ENCODE measurements at places on chromosomes 1 and 21.

- no peak for DNase-seq
Measured at GRCh38 chr1:54864460-54865208, 22.4 kb downstream of the DHCR24 start.

DNA sequence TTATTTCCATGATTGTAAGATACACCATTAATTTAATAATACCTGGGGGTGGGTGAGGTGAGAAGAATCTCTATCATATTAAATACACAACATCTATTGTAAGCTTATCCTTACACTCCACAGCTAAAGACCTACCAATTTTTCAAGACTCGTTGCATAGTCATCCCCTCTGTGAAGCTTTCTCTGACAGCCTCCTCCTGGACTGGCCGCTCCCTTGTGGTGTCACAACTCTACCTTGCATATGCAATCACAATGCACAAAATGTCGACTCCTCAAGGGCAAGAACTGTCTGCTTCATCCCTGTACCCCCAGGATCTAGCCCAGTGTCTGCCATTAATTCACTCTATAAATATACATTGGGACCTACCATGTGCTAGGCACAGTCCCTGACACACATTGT, 2.4 kb upstream of the PTGFRN start:
- DNase-seq: no peak

GRCh38 chr1:42358791-42359190, 21.8 kb upstream of the RIMKLA start:
- no peak for DNase-seq

- DNase-seq: no peak
Measured at GRCh38 chr1:109513110-109513710, 3.7 kb upstream of the AMIGO1 start.

DNA sequence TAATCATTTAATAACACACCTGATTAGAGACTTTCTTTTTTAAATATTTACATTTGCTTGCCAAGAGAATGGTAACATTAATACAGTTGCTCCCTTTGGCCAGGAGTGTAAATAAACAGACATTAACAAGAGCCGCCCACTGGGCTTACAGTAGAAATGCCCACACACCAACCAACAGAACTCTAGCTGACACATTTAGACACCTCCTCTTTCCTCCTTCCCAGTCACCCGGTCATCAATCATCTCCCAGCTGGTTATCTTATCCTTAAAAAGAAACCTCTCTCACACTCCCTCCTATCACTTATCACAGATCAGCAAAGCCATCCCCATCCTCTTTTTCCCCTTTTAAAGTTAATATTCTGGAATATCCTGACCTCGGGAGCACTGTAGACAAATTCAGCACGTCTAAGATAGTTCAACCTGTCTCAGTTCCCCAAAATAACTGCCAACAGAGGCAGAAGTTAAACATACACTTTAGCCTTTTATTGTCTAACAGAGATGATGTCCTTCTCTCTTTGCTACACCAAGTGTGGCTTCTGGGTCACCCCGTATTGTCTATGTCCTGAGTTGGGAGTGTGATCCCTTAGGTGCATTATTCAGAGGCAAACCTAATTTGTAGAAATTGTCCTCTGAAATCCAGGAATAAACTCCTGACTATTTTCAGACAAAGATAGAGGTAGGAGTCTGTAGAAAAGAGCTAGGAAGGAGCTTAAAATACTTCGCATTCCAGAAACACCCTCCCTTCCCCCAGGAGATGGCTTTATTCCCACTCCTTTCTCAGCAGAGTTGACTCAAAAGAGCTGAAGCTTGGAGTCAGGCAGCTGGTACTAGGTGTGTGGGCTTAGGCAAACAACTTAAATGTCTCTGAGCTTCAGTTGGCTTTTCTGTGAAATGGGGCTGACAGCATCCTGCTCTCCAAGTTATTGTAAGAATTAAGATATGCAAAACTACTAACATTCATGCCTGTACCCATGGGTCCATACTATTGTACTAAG, 8.8 kb downstream of the MYCL start:
- no peak for DNase-seq

DNA sequence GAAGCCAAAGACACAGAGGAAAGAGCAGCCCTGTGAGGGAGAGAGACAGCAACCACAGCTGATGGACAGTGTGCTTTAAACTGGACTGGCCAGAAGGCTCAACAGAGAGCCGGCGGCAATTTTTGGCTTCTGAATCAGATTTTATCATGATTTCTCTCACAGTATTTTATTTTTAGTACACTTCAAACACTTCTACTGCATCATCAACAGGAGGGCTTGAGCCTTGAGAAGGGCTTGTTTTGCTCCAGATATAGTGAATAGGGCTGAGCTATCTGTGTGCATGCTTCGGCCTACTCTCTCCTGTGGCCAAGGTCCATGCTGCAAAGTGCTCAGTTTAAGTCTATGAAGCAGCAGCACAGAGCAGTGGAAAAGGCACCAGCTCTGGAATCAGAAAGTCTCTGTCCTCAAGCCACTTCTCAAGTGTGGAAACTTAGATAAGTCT, 33.3 kb downstream of the ADCY10 start:
- no peak for DNase-seq

All from CD4-positive, alpha-beta T cell treated with Interleukin-6 at 100 ng/mL for 8 hours (primary cell).